Endothelial cell of umbilical vein (primary cell): ENCODE measurements at places on chromosomes 12 and 14.
A peak's percentile ranks its signal among the peaks of the same experiment; 100 is the strongest.

DNA sequence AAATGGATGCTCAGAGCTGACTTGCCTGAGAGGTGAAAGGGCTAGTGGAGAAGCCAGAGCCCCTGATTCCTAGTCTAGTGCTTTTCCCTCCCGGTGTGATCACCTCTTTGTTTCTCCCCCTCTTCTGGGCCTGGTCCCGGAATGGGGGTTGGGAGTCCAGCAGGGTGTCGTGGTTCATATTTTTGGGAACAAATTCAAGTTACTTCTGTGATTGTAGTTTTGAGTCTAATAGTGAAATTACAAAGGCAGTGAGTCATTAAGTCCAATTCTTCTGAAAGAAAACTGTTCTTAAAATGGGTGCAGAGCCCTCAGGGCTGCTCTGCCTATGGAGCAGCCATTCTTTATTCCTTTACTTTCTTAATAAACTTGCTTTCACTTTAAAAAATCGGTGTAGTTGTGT lies 7.6 kb downstream of the SUSD6 start:
- no peak for DNase-seq

- DNase-seq, result peak; percentile 69
These were observed 152.2 kb downstream of the BTG1 start for GRCh38 chr12:91993287-91994017.

GRCh38 chr12:33437598-33437997 lies 2.0 kb downstream of the SYT10 start:
- no peak for DNase-seq

DNA sequence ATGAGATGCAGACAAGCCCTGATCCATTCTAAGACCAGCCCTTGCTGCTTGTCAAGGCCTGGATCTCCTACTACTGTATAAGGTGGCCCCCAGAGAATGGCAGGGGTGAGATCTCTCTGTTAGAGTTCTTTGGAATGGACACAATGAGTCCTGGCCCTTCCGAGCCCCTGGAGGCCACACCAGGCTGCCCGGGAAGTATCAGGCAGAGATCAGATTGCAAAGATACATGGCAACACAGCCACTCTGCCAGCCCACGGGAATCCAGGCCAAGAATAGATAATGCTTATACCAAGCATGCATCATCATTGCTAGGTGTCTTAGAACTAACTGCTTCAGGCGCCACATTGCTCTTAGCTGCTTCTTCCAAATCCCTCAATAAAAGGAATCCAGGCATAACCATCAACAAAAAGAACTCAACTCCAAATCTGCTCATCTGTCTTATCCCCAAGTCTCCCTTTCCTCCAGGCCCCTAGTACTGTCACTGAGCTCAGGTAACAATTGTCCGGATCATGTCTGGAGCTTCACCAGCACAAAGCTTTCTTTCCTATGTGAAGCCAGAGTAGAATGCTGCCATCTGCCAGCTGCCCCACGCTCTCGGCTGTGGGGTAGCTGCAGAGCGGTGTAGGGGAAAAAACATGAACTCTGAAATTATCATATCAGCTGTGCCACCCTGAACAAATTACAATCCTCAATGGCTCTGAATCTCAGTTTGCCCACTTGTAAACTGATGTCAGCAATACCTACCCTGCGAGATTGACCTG lies 5.5 kb upstream of the VASH1 start:
- no peak for DNase-seq

DNA sequence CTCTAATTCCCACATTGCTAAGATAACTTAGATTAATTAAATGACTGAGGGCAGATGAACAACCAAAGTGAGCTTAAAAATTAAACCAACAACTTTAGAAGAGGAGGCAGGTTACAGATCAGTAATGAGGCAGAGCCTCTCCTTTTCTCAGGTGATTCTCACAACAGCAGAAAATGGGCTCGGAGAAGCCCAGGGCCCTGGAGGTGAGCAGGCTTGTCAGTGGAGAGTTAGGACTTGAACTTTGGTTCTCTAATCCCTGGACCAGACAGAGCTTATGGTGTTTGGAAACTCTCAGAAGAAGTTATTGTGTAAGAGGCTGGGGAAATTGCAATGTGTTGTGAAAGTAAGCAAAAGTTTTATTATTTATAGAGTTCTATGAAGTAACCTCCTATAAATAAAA lies 2.8 kb downstream of the TRHDE start:
- DNase-seq, result no peak

DNA sequence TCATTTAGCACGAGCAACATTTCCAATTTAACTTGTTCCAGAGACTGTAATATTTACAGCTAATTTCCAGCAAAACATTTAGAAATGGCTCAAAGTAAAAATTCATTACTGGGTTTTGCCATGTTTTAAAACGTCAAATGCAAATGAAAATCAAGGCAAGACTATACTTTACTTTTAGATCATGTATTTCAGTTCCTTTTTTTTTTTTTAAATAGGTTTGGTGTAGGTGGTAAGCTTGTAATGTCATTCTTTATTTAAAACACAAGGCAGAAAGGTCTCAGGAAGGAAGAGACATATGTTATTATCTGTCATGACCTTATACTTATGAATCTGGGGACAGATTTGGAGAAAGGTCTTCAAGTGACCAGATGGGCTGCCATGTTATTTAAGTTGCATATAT lies 54.1 kb downstream of the GRIP1 start:
- DNase-seq, result no peak

DNA sequence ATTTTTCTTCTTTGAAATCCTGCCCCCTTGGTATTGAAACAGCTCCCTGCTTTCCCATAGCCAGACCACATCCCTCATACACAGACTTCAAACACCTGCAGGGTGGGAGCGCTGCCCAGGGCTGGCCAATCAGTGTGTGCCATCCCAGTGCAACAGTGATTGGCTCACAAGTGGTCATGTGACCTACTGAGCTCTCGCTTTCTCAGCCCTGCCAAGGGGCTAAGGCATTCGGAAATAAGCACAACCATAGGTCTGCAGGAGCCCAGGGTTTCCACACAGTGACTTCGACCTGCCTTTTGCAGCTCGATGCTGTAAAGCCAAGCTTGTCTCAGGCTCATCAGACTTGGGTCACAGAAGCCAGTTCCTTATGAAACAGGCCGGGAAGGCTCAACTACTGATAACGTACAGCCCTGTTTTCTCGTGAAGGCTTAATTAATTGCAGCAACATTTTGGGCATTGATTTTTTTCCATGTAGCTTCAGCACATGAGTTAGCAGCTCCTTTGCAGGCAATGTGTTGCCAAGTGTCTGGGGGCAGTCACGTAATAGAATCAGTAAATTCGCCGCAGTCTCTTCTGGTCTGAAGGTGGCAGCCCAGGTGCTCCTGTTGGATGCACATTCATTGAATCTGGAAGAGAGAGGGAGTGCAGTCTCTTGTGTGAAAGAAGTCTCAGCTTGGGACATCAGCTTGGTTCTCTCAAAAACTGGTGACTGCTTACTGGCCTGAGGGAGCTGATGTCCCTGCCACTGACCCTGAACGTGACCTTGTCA lies 1091.8 kb downstream of the AACS start:
- DNase-seq, result no peak

- no peak for DNase-seq
These were observed 1.0 kb upstream of the LMO3 start for GRCh38 chr12:16606991-16607390.

DNA sequence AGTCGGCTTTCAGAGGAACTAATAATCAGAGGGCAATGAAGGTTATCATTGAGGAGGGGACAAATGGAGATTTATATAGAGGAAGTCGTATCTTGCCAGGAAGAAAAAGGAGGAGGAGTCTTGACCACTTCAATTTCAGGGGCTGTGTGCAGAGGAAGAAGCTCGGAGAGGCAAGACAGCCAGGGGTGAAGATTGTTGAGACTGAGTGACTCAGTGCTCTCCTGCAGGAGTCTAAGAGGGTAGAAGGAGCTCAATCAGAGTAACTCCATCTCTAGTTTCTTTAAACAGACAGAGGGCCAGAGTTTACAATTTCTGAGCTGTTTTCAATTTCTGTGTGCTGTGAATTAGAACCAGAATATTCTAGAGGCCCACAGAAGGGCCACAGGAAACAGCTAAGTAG lies 439.3 kb upstream of the PRICKLE1 start:
- DNase-seq, result no peak

DNA sequence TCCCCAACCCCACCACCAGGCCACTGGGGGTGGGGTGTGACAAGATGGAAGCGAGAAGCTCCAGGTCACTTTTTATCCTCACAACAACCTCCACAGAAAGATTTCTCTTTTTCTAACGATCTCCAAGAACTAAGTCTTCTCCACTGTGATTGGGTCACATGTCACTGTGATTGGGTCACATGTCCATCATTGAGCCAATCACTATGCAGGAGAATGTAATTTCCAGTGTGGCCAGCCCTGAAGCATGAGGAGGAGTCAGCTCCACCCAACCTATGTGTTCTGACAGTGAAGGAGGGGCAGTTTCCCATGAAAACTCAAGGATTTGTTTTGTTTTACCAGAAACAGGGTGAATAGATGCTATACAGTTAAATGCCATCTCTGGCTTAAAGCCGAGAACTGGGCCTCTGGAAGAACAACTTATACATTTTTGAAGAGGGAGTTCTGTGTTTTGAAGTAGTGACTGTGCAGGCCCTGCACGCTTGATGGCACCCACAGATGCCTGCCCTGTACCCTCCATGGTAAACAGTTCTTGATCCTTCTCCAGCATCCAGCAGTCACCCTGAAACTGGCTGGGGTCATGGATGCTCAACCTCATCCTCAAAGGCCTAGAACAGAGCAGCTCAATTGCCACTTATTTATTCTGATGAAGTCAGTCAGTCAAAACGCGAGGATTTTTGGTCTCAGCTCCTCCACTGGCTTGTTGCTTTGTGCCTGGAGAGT lies 180.4 kb upstream of the BMP4 start:
- DNase-seq, result no peak

DNA sequence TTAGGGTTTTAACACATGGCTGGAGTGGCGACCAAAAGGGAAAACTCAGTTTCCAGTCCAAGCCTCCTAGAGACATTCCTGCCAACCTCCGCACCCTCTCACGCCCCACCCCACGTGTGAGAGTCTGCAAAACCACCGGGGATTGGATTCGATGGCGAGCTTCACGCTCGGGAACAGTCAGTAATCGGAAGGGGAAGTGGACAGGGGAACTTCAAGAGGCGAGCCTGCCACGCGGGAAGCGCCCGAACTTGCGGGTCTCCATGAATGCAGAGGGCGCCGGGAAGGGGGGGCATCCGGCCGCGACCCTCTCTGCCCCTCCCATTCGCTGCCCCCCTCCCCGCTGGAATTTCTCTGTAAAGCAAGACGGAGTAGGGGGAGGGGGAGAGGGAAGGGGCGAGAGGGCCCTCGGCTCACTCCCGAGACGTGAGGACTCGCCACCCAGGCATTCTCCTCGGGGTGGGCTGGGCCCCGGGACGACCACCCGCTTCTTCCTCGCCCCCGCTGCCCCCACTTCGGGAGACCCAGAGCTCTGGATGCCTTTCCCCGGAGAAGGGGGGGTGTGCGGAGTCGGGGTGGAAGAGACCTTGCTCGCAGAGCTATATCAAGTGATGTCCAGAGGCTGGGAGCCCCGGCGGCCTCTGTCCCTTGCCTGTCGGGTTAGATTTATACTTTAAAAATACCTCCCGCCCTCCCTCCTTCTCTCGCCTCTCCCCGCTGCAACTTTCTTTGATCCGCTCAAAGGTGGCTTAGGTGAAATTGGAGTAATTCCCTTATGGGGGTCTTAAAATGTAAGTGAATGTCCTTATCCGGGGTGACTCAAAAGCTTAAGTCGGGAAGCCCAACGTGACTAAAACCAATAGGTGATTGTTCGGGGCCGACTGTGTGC lies 2.5 kb upstream of the CCND2 start:
- peak; percentile 15 for DNase-seq

GRCh38 chr14:102503641-102504327 lies 5.8 kb downstream of the ANKRD9 start:
- peak; percentile 66 for DNase-seq

- DNase-seq, result no peak
These were observed 253.1 kb upstream of the PELI2 start for GRCh38 chr14:55864890-55865655.

DNA sequence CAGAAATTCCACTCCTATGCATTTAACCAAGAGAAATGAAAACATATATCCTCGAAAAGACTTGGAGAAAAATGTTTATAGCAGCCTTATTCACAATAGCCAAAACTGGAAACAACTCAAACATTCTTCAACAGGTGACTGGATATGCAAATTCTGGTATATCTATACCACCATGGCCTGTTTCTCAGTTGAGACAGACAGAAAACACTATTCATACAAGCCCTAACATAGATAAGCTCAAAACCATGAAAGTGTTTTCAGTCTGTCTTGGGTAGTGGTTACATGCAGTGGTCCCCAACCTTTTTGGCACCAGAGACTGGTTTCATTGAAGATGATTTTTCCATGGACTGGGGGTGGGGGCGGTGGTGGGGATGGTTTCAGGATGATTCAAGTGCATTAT lies 83.8 kb downstream of the SRGAP1 start:
- no peak for DNase-seq

DNA sequence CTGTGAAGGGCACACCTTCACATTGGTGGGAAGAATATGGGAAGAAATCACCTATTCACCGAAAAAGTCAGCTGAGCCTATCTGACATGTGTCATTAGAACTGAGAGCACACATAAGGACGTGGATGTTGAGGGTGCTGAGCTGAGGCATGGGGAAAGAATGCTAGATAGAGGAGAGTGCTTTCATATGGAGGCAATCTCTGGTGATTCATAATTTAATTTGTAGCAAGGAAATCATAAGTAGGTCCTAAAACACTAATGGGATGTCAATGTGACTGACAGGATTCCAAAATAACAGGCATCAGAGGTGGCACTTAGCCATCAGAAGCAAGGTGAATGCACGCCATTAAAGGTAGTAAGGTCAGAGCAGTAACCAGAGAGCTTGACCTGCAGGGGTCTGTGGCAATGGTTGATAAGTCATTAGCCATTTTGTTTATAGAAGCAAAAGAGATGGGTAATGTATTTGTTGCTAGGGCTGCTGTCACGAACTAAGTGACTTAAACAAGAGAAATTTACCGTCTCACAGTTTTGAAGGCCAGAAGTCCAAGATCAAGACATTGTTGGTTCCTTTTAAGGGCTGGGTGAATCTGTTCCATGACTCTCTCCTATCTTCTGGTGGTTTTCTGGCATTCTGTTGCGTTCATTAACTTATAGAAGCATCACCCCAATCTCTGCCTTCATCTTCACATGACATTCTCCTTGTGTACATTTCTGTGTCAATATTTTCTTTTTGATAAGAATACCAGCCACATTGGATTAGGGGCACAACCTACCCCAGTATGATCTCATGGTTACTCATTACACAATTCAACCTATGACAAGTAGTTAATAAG lies 69.3 kb downstream of the ANKS1B start:
- no peak for DNase-seq

DNA sequence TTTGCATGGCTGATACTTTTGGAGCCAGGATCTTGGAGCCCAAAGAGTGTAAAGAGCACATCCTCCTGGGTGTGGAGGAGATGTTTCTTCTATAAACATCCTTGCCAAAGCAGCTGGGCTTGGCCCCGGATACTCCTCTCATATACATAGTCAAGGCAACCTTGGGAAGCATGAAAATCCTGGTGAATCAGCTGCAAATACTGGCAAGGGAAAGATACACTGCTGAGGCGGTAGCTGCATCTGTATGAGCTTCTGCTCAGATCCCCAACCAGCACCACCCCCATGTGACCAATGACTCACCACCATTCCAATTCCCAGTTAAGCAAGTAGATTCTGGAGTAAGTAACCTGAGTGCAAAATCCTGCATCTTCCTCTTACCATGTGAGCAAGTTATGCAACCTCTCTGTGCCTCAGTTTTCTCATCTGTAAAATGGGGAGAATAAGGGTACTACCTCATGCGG lies 567.4 kb downstream of the MED13L start:
- no peak for DNase-seq
